ENCODE measurements at places on chromosomes 2 and 18. TPM values are rescaled to one million over a fixed set of nuclear protein-coding genes. Genes with fewer than 3 reads are reported as not detected.

The MATN3 gene
- total RNA-seq, result 1.1 TPM

The ERBB4 gene
- total RNA-seq, result not detected

The CFAP210 gene
- not detected for total RNA-seq

The RPS27A gene
- 1,448 TPM for total RNA-seq

The APCDD1 gene
- 0.83 TPM for total RNA-seq

The CAPN13 gene
- total RNA-seq, result not detected

The FAM168B gene
- total RNA-seq, result 86.7 TPM

The L3MBTL4 gene
- under 0.01 TPM for total RNA-seq

The SGPP2 gene
- total RNA-seq, result not detected

The DSC2 gene
- not detected for total RNA-seq

The ZCCHC2 gene
- 3.6 TPM for total RNA-seq

The CCDC68 gene
- total RNA-seq, result 0.54 TPM

The CYS1 gene
- total RNA-seq, result under 0.01 TPM

The TUBA3D gene
- total RNA-seq, result not detected

The HSPD1 gene
- 171 TPM for total RNA-seq

The CXCR1 gene
- not detected for total RNA-seq

The KCNE4 gene
- total RNA-seq, result 8.3 TPM

The FSHR gene
- total RNA-seq, result not detected

The SEMA4F gene
- total RNA-seq, result 3.6 TPM

The COLEC12 gene
- total RNA-seq, result 2.3 TPM

The HOXD3 gene
- total RNA-seq, result not detected

The EFHD1 gene
- not detected for total RNA-seq

The SERPINB4 gene
- not detected for total RNA-seq

The ACMSD gene
- not detected for total RNA-seq

The UPP2 gene
- not detected for total RNA-seq

The FAP gene
- total RNA-seq, result 71.0 TPM

The PLGLB2 gene
- total RNA-seq, result 0.72 TPM

The RSAD2 gene
- not detected for total RNA-seq

The SFT2D3 gene
- total RNA-seq, result 2.5 TPM

The LYG1 gene
- total RNA-seq, result not detected

The AMMECR1L gene
- total RNA-seq, result 14.0 TPM

The SH3RF3 gene
- total RNA-seq, result 3.4 TPM

The SCN1A gene
- total RNA-seq, result under 0.01 TPM

The TAF4B gene
- total RNA-seq, result 0.83 TPM

The KCNJ3 gene
- total RNA-seq, result not detected

The GCG gene
- not detected for total RNA-seq

The TUBA4A gene
- 26.1 TPM for total RNA-seq

The POTEI gene
- total RNA-seq, result not detected

The TRPM8 gene
- not detected for total RNA-seq

The UGT1A4 gene
- total RNA-seq, result not detected

The NT5DC4 gene
- not detected for total RNA-seq

The MAP4K4 gene
- 130 TPM for total RNA-seq

The EHBP1 gene
- 55.0 TPM for total RNA-seq

The SERPINB12 gene
- total RNA-seq, result not detected

The IL36RN gene
- not detected for total RNA-seq

The FBXO41 gene
- 0.83 TPM for total RNA-seq

The IFIH1 gene
- total RNA-seq, result 1.4 TPM

The ARID5A gene
- 2.2 TPM for total RNA-seq

The SALL3 gene
- not detected for total RNA-seq

The CHRND gene
- not detected for total RNA-seq

The MYO7B gene
- total RNA-seq, result 0.18 TPM

The ERICH2 gene
- not detected for total RNA-seq

The NT5C1B gene
- not detected for total RNA-seq

The ELOA2 gene
- total RNA-seq, result not detected

The GPR155 gene
- 4.4 TPM for total RNA-seq
